ENCODE measurements at places on chromosomes 1 and 21.

GRCh38 chr1:152533327-152533938, 19.2 kb downstream of the CRCT1 start:
- no peak for DNase-seq

DNA sequence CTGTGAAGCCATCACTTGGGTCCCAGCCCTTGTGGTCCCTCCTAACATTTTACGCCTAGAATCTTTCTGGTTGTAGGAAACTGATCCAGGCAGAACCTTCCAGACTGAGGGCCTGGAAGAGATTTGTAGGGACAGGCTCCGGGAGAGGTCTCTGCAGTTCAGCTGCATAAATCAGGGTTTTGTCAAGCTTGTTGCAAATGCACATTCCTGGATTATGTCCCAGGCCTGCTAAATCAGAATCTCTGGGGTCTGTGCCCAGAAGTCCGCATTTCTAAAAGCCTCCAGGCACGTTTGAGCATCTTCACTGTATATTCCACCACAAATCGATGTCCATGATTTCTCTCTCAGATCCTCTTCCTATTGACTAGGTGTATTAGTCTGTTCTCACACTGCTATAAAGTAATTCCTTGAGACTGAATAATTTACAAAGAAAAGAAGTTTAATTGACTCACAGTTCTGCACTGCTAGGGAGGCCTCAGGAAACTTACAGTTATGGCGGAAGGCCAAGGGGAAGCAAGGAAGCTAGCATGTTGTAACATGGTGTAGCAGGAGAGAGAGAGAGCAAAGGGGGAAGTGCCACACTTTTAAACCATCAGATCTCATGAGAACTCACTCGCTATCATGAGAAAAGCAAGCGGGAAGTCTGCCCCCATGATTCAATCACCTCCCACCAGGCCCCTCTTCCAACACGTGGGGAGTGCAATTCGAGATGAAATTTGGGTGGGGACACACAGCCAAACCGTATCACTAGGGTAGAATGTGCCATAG, 1.2 kb upstream of the FHAD1 start:
- DNase-seq: no peak

DNA sequence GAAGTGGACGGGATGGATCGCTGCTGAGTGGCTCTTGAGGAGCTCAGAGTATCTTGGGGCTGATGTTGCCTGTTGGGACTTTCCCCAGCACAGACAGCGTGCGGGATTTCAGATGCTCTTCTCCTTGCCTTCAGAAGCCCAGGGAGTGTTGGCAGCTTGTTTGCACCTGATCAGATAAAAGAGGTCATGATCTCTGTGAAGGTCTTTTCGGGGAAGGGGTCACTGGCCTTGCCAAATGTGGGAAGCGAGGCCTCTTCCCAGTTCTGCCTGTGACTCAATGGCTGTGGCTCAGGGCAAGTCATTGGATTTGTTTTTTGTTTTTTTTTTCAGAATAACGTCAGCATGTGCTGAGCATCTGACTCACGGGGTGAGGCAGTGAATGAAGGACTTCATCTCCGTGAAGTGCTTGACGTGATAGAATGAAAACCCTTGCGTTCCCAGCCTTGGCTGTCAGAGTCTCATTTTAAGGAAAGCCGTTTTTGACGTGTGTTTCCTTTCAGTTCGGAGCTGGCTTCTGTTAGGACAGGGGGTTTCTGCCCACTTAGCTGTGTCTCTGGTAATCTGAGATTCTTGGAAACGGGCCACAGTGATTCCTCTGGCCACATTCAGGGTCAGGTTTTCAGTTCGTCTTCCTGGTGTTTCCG, 46.7 kb downstream of the GALNT2 start:
- DNase-seq: no peak

GRCh38 chr1:221563476-221563921, 178.4 kb downstream of the DUSP10 start:
- DNase-seq: no peak

DNA sequence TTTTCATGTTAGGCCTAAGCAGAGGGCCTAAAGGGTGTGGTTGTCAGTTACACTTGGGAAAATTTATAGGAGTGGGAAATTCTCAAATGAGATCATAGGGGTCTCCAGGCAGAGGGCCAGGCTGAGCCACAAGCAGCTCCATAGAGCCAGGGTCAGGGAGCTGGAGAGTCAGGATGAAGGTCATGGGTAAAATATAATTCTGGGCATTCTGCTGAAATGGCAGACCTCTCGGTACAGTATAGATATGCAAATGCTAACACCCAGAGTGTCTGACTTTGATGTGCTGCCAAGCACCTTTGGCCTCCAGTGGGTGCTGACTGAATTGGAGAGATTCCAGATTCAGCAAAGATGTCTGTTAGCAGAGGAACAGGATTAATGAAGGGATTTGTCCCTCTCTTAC, 40.1 kb downstream of the DNM3 start:
- DNase-seq: no peak

DNA sequence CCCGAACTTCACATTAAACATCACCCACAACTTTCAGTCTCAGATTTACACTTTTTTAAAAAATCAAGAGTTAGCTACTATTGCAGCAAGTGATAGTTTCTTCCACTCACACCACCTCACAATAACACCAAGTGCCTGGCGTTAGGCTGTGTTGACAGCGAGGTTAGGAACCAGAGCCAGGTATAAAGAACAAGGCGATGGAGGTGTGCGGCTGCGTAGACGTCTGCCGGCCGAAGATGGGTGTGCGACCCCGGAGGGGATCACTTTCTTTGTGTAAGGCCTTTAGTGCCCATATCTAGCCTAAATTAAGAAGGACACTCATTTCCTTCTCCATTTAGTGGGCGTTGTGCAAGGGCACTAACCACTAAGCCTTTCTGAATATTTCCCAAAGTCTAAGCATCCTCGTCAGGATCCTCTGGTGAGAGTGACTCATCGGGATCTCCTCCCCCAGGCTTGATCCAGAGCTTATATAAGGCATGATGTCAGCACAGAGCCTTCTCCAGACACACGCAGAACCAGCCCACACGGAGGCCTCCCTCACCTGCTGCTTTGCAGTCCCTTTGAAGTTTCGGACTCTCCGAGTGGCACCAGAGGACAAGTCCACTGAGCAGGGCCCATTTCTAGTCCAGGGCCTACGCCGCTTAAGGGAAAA, 11.8 kb downstream of the NHLH2 start:
- no peak for DNase-seq

GRCh38 chr21:43304206-43304605, 122.7 kb downstream of the SIK1 start:
- DNase-seq: no peak

DNA sequence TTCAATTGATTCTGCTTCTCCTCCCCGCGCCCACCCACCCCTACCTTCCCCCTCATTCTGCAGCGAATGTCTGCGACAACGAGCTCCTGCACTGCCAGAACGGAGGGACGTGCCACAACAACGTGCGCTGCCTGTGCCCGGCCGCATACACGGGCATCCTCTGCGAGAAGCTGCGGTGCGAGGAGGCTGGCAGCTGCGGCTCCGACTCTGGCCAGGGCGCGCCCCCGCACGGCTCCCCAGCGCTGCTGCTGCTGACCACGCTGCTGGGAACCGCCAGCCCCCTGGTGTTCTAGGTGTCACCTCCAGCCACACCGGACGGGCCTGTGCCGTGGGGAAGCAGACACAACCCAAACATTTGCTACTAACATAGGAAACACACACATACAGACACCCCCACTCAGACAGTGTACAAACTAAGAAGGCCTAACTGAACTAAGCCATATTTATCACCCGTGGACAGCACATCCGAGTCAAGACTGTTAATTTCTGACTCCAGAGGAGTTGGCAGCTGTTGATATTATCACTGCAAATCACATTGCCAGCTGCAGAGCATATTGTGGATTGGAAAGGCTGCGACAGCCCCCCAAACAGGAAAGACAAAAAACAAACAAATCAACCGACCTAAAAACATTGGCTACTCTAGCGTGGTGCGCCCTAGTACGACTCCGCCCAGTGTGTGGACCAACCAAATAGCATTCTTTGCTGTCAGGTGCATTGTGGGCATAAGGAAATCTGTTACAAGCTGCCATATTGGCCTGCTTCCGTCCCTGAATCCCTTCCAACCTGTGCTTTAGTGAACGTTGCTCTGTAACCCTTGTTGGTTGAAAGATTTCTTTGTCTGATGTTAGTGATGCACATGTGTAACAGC, 339.9 kb downstream of the NTNG1 start:
- DNase-seq: no peak

- no peak for DNase-seq
These were observed 13.9 kb upstream of the C2CD2 start for GRCh38 chr21:41967708-41968107.

DNA sequence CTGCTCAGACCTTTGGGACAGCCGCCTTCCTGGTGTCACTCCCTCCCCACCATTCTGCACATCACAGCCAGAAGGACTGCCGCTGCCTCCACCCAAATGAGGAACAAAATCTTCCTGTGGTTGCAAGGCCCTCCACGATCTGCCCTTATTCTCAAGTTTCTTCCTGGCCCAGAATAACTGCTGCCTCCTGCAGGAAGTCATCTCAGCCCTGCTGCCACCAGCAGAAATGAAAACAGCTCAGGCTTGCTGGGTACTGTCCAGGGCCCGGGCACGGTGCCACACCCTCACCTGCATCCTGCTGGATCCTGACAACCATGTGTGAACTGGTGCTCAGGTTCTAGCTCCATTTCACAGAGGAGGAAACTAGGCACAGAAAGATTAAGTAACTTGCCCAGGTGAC, 2.8 kb downstream of the CLDN19 start:
- peak; percentile 7 for DNase-seq

DNA sequence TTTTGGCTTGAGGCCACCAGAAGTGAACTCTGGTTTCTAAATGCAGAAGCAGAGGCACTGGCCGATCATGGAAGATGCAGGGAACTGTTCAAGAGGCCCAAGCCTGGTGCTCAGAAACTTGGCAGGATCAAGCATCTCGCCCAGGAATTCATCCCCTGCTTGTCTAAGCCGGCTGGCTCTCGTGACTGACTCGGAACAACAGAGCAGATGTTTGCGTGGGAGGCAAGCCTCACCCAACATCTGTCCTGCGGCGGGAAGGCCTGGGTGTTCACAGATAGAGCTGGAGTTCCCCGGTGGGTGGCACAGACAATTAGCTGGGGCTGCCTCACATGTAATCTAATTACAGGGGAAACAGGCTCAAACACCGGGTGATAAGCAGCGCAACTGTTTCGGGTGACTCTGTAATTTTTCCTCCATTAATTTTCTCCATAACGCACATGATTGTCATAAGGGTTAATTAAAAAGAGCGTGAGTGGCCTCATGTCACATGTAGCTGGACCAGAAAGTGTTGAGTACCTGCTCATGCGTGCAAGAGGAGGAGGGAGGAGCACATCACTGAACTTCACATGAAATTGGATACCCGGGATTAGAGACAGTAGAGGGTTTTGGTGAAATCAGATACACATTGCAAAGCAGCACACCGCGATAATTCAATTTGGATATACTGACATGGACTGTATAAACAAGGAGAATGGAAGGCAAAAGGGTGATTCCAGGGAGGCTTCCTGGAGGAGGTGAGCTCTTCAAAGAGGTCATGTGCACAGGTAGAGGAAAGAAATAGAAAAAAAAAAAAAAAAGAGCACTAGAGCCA, 180.0 kb downstream of the ETS2 start:
- DNase-seq: peak; percentile 94

DNA sequence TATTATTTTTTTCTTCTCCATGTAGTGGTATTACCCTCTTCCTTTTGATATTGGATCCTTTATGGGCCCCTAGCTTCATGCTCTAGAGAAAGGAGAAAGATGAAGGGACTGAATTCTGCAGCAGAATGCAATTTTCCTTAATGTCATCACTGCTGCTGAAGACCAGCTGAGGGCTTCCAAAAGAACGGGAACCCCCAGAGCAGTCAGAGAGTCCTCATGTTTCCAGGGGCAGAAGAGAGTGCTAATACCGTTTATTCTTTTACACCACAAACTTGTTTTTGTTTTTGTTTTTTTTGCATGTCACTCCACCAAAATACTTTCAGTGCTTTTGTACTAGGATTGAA, 21.1 kb upstream of the TBX15 start:
- DNase-seq: no peak

DNA sequence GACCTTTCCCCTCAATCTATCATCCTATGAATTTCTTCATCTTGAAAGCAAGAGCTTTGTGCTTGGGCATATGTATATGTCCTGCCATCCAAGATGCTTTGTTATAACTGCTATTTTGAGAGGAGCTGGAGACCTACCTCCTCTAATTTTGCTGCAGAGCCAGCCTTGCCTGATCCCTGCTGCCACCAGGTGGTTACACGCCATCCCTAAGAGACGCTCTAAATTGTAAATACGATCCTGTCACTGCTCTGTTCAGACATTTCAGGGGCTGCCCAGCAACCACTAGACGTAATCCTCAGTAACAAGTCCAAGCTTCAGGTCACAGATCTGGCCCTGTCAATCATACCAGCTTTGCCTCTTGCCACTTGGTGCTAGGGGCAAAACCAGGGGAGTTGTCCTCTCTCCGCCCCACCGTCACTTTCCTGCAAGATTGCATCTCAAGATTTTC, 32.9 kb downstream of the GPA33 start:
- DNase-seq: peak; percentile 83

DNA sequence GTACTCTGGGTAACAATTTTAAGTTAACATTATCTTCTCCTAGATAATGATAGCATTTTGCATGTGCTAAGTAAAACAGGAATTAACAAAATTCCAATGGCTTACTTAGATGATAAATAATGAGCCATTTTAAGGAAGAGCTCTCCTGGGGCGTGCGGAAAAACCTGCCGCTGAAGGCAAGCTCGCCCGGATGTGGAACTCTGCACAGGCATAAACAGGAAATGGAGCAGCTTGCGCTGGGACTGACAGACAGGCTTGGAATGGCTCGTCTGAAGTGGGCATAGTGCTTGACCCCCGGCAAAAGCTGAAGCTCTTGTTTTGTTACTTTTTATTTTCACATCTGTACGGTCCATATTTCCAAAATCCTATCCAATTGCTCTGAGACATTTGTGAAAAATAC, 169.2 kb downstream of the ZNF281 start:
- peak; percentile 23 for DNase-seq

DNA sequence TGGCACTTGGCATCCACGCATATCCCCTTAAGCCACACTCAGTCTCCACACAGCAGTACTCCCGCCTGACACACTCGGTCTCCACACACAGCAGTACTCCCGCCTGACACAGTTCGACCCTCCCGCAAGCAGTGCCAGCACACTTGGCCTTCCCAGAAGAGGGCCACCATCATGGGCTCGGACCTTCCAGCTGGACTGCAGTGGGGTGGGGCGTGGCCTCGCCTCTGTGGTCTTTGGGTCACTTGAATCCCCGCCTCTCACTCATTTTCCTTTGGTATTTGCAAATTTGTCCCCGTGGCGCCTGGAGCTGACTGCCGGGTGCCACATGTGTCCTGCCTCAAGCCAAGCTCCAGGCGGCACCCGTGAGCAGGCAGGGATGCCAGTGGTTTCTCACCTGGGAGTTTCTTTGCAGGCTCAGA, 63.7 kb downstream of the FAAP20 start:
- DNase-seq: no peak

- DNase-seq: no peak
These were observed 20.2 kb downstream of the ARHGEF11 start for GRCh38 chr1:157025385-157025784.

- no peak for DNase-seq
These were observed 1.4 kb downstream of the SLFNL1 start for GRCh38 chr1:41020109-41020576.

Measured in NCI-H510A treated with DMSO at 0.1 percent for 48 hours (cell line).